Activated CD4-positive, alpha-beta T cell treated with anti-CD3 and anti-CD28 coated beads, Interleukin-2, amount 10 ng/mL, durations not matched to agents 7 days and 5 days (primary cell): ENCODE measurements at places on chromosomes 3 and 15. TPM values are rescaled to one million over a fixed set of nuclear protein-coding genes. Genes with fewer than 3 reads are reported as not detected.

VIPR1 gene
- total RNA-seq: 21.3 TPM

FEZF2 gene
- not detected for total RNA-seq

CFAP44 gene
- 10.3 TPM for total RNA-seq

CLSTN2 gene
- not detected for total RNA-seq

BTD gene
- total RNA-seq: 8.1 TPM
